ENCODE measurements at places on chromosomes 3 and 15.

- no peak for DNase-seq
Observed at GRCh38 chr3:63972987-63973386, 50.3 kb downstream of the PSMD6 start.

GRCh38 chr15:59439576-59439975 is 1.6 kb downstream of the FAM81A start:
- DNase-seq, result no peak

DNA sequence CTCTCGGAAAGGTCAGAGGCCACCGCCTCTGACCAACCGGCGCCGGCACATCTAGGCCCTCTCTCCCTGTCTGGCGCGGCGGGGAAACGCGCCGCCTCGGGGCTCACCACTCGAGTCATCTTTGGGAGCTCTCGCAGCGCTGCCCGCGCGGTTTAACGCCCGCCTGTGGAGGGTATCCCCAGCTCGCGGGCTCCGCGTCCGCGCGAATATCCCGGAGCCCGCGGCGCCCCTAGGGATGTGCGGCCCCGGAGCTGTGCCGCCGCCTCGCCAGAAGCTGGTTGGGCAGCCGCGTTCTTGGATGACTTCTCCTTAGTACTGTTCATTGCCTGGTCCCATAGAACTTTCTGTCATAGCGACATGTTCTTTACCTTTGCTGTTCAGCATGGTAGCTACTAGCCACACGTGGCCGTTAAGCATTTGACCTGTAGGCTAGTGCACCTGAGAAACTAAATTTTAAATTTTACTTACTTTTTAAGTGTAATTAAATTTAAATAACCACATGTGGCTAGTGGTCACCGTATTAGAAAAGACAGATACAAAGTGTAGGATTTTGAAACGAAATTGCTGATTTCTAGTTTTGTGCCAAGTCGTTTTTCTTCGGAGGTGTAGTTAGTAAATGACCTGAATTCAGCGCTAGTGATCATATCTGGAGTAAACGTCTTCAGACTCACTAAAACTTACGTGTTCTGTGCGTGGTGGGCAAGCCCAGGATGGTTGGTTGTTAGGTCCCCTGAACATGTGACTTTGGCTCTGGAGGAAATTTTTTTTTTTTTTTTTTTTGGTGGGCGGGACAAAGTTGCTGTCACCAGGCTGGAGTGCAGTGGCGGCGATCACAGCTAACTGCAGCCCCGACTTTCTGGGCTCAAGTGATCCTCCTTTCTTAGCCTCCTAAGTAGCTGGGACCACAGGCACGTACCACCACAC is 835 bp downstream of the ARIH2 start:
- peak; percentile 23 for DNase-seq

- no peak for DNase-seq
Observed at GRCh38 chr3:21729331-21729730, 21.7 kb downstream of the ZNF385D start.

DNA sequence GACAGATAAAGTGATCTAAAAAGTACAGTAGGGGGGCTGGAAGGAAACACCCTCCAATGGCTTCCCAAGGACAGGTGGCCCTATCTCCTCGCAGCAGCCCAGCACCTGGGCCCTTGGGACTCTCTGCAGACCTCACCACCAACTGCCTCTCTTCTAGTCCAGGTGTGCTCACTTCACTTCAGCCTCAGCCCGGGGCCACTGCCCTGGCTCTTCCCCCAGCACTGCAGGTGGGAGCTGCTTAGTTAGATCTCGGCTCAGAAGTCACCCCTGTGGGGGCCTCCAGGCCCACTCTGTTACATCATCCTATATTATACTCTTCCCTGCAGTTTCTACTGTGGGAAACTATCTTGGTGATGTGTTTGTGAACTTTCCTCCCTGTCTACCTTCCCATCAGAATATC is 2.0 kb downstream of the KLF15 start:
- peak; percentile 57 for DNase-seq

- DNase-seq, result no peak
Observed at GRCh38 chr3:71461749-71462483, 121.6 kb downstream of the FOXP1 start.

- no peak for DNase-seq
Observed at GRCh38 chr3:8490079-8490552, 11.5 kb upstream of the LMCD1 start.

- DNase-seq, result no peak
Observed at GRCh38 chr15:72272997-72273352, 621 bp upstream of the PARP6 start.

DNA sequence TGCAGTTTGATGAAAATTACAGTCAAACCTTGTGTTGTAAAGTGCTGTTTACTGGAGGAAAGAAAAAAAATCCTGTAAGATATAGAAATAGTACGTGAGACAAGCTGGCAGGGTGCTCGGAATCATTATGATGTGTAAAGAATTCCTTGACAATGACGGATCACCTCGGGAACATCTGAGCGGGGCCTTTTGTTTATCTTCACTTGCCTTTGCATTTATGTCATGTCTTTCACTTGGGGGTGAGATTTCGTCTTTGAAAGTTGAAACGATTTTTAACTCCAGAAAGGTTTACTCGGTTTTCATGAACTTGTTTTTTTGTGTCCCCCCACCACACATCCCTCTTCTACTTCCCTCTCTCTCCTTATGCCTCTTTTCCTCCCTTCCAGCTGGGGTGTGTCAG is 128.3 kb upstream of the VEPH1 start:
- DNase-seq, result no peak

Data from left lung (tissue), 14 donors.